Central memory CD4-positive, alpha-beta T cell (primary cell): ENCODE measurements at places on chromosomes 1 and 21.

DNA sequence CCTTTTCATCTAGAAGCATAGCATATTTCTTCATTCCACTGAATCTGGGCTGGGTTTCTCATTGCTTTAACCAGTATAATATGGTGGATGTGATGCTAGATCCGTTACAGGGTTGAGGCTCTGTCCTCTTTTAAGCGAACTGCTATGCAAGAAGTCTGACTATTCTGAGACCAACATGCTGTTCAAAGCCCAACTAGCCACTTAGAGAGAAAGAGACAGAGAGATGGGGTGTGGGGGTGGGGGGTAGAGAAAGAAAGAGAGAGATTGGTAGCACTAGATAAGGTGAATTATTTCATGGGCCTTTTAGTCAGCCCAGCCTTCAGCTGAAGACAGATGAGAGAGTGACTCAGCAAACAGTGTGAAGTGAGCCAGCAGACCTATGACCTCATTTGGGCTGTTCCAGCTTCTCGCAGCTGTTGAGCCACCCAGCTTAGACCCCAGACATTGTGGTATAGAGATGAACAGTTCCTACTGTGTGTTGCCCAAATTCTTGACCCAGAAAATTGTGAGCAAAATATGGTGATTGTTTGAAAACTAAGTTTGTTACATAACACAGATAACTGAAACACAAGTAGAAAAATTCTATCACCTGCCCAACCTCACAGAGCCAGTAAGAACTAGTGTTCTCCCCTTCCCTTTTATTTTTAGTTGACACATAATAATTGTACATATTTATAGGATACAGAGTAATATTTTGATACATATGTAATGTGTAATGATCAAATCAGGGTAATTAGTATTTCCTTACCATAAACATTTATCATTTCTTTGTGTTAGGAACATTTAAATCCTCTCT lies 40.7 kb upstream of the PRKACB start:
- DNase-seq = no peak

- no peak for DNase-seq
These were observed 19.6 kb downstream of the SSR2 start for GRCh38 chr1:156001021-156001661.

GRCh38 chr1:53572815-53573173 lies 113.6 kb downstream of the DMRTB1 start:
- DNase-seq = no peak

GRCh38 chr21:37737507-37737906 lies 178.8 kb downstream of the KCNJ6 start:
- no peak for DNase-seq

DNA sequence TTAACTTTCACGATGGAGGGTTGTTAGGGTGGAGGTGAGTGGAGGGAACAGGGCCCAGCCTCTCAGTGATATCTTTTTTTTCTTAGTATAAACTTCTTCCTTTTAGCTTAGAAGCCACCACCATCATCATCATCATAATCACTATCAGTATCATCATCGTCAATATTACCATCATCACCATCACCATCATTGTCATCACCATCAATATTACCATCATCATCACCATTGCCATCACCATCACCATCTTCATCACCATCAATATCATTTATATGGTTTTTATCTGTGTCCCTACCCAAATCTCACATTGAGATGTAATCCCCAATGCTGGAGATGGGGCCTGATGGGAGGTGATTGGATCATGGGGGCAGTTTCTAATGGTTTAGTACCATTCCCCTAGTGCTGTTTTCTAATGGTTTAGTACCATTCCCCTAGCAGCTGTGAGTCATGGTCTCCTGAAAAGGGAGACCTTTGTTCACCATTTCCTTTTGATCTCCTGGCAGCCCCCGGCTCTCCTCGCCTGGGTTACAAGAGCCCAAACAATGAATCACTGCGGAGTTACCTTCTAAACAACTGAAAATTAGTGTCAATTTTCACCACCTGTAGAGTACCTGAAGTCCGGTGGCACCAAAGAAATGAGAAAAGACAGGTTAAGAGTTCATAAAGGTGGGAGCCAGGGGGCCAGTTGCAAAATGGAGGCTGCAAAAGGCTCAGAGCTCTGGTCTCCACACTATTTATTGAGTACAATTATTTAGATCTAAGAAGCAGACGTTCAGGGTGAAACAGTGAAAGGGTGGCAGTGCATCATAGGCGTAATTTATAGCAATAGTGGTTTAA lies 3.1 kb upstream of the PLA2G2E start:
- no peak for DNase-seq

DNA sequence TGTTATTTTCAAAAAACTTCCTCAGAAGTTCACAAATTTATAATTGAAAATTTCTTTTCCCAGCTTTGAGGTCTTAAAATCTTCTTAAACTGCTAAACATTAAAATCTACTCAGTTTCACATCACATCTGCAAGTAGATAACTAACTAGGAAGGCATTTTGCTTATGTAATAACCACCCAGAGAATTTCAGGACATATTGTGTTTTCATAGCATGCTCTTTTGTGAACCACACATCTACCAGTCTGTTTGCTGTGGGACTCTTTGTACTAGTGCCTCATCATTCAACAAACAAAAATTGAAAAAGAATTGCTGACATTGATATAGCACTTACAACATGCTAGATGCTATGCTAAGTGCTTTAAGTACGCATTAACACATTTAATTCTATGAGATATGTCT lies 31.6 kb upstream of the C1orf146 start:
- DNase-seq = no peak

DNA sequence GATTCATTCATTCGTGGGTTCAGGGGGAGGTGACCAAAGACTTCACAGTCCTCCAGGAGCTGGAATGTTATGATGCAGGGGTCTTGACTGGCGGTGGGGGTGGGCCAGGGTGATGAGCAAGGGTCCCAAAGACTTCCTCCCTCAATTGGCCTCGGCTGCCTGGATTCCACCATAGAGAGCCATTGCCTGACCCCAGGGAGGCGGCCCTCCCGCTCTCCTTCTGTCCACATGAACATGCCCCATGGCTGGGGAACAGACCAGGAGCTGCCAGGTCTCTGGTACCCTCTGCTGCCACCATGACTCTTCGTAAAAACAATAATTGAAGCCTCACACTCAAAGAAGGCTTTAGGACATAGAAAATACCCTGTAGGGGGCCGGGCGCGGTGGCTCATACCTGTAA lies 102.5 kb upstream of the CASZ1 start:
- no peak for DNase-seq

GRCh38 chr21:41503331-41503730 lies 4.6 kb downstream of the TMPRSS2 start:
- no peak for DNase-seq

- DNase-seq = no peak
These were observed 338.5 kb downstream of the KCTD3 start for GRCh38 chr1:215905493-215906115.

DNA sequence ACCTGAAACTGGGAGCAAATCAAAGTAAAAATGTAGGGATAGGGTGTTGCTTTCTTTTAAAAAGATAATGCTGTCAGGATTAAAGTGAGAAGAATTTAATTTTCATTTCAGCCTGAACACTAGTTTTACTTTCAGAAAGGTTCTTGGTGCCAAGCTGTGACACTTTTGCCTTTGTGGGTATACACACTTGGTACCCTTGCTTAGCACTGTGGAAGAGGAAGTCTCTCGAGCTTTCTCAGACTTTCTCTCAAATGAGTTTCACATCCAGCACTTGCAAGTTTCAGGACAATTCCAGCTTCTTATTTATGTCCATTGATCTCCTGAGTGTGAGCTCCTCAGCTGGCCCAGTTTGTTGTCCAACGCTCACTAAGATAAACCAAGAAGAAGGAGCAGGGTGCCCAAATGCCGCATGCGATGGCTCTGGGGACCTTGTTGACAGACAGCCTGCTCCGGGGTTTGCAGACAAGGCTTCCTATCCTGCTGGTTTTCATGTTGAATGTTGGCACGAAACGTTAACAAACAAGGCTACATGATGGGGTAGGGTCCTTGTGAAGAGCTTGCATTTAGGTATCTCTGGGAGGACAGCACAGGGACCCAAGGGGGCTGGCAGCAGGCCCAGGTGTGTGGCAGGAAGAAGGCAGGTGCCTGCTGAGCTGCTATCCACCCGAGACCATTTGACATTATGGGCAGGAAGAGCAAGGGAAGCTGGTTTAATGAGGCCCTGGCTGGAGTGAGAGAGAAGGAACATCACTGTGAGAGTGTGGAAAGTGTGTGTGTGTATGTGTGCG lies 79.7 kb downstream of the POFUT2 start:
- no peak for DNase-seq

- DNase-seq = no peak
These were observed 37.8 kb upstream of the TLR5 start for GRCh38 chr1:223180731-223181321.

GRCh38 chr1:210586771-210587170 lies 258.1 kb downstream of the HHAT start:
- no peak for DNase-seq

DNA sequence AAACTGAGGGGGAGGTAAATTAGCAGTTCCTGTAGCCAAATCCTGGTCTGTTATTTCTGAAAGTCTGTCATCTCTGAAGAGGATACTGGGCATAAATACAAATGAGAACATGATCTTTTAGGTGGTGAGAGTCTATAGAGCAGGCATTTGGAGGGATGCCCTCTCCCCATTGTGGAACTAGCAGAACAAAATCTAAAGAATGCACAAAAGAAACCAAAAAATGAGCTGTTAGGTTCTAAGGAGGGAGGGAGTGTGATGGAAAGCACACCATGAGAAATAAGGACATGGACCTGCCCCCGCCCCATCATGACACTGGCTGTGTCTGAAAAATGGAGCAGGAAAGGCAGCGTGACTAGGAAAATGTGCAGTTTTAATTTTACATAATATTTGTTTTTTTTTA lies 262.0 kb downstream of the KIF26B start:
- DNase-seq = no peak

DNA sequence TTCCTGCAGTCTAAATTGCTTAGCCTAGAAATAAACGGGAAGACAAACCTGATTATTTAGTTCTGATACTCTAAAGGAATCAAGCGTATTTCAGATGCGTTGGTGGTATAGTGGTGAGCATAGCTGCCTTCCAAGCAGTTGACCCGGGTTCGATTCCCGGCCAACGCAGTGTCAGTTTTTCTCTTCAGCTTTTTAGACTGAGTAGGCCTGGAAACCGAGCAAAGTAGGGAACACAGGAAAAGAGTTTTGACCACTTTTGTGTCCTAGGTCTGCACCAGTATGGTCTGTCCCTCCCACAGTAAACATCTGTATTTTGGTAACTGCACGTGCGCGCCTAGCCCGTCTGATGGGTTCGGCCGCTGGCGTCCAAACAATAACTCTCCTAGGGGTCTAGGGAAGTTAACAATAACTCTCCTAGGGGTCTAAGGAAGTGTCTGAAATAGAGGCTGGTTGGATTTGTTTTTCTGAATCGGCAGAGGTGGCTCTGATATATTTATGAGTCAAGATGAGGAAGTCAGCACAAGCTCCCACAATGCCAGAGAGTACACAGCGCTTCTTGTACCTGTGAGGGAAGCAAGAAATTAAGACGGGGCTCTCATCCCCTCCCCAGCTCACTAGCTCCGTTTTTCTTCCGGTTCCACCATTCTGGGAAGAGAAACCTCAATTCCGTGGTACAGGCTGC lies 15.6 kb upstream of the HJV start:
- DNase-seq = peak; percentile 80

DNA sequence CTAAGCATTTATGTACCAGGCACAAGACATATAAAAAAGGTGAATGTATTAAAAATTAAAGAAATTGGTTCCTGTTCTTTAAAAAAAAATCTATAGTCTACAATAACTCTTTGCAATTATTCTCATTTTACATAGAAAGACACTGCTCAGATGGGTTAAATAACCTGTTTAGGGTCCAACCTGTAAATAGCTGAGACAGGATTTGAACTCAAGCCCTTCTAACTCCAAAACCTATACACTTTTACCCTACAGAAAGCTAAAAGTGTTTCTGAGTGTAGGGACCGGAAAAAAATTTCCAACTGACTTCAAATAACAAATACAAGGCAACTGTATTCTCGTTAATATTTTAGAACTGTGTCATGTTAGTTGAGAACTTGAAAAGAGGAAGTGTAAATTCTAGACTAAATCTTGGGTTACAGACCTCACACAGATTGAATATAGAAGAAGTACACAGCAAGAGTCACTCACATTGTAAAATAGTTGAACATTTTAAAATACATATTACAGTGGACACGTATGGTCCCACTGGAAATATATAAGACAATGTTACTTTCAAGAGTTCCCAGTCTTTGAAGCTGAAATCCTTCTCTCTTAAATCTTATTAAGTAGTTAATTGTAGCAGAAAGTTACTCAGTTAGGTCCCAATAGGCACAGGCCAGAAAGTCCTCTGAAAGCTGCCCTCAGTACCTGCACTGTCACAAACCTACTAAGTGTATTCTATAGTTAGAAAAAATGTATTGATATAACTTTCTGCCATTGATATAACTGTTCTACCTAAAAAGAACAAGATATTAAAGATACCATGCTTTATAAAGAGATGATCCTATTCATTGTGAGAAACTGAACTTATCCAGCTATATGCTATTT lies 7.3 kb downstream of the EDEM3 start:
- no peak for DNase-seq

- DNase-seq = no peak
These were observed 41.1 kb downstream of the C1orf198 start for GRCh38 chr1:230827081-230827681.

GRCh38 chr1:76955652-76956051 lies 88.4 kb downstream of the ST6GALNAC5 start:
- DNase-seq = no peak

DNA sequence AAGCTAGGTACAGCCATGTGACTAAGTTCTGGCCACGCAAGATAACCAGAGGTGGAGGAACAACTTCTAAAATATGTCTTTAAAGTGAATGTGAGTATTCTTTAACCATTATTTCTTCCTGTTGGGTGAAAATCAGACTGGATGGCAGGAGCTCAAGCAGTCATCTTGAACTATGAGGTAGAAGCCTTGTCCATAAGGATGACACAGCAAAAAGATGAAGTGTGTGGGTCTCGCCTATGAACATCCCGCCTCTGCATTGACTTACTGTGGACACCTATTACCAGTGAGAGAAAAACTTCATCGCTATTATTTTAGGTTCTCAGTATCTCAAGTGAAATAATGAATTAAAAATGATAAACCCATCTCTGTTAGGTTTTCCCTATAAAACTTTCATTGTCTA lies 365.3 kb downstream of the USH2A start:
- DNase-seq = no peak

GRCh38 chr21:22827422-22827821 lies 1829.2 kb downstream of the NCAM2 start:
- DNase-seq = no peak

- DNase-seq = no peak
These were observed 76.4 kb upstream of the ZBTB18 start for GRCh38 chr1:243974451-243975292.

DNA sequence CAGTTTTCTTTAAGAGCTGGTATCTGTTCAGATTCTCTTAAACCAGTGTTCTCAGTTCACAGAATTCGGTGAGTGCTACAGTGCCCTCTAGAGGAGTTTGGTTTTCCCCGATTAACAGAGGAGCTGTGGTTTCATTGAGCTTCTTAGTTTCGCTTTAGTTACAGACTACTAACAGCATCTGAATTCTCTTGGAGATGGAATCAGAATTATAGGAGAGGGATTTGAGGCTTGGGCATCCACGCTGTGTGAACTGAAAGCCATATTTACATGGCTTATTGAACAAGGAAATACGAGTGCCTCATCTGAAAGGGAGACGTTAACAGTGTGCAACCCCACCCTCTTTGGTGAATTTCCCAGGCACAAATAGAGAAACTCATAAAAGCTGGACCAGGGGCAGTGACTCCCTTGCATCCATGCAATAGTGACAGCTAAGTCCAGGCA lies 202.0 kb downstream of the USH2A start:
- DNase-seq = no peak

GRCh38 chr1:200034262-200034557 lies 6.7 kb downstream of the NR5A2 start:
- no peak for DNase-seq

- no peak for DNase-seq
These were observed 25.2 kb downstream of the KCNC4 start for GRCh38 chr1:110235181-110235833.
